PC-9 (cell line): ENCODE measurements at places on chromosomes 3 and 15. TPM values are rescaled to one million over a fixed set of nuclear protein-coding genes. Genes with fewer than 3 reads are reported as not detected.

The CRABP1 gene
- total RNA-seq = not detected in 2 replicates

The SAMD7 gene
- total RNA-seq = not detected in 2 replicates

DNA sequence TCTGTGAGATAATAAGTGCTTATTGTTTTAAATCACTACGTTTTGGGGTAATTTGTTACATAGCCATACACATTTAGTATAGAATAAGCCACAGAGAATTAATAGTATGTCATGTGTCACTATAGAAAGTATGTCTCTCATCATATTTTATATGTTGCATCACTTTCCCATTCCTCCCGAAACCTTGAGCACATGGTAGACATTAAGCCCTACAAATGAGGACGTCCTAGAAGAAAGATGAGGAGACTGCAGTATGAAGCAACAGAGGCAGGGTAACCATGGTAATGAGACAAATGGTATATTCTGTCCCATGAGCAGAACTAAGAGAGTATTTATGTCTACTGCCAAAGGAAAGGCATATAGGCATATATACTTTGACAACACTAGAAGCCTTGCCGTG lies 720.2 kb downstream of the ROBO1 start:
- H3K4me3 ChIP-seq = no peak overlapping the region
- no peak for DNase-seq
- no peak overlapping the region for H3K27ac ChIP-seq
- H3K36me3 ChIP-seq = no peaks in the 10 kb centered on the region
- no peaks in the 10 kb centered on the region for H3K27me3 ChIP-seq

The MEX3B gene
- total RNA-seq = not detected in 2 replicates
